ENCODE measurements at places on chromosomes 1 and 21. TPM values are rescaled to one million over a fixed set of nuclear protein-coding genes. Genes with fewer than 3 reads are reported as not detected.

OR14K1 gene
- not detected for total RNA-seq

TNNI3K gene
- not detected for total RNA-seq

SEC16B gene
- 3.4 TPM for total RNA-seq

SPATA17 gene
- 0.50 TPM for total RNA-seq

OR2T2 gene
- not detected for total RNA-seq

TEDDM1 gene
- not detected for total RNA-seq

ARHGEF16 gene
- total RNA-seq = not detected

Measured in uterine smooth muscle cell (primary cell).